ENCODE measurements at places on chromosomes 7 and 10. TPM values are rescaled to one million over a fixed set of nuclear protein-coding genes. Genes with fewer than 3 reads are reported as not detected.

Gene PRKAR2B
- 0.47 TPM for total RNA-seq

Gene TCF7L2
- total RNA-seq: 2.3 TPM

Gene HSPB1
- total RNA-seq: 43.1 TPM

Gene LIPK
- not detected for total RNA-seq

Gene COL17A1
- total RNA-seq: not detected

Gene GJD4
- 0.20 TPM for total RNA-seq

Gene GRM3
- not detected for total RNA-seq

Gene CEP41
- total RNA-seq: 7.3 TPM

Gene C7orf57
- not detected for total RNA-seq

Gene INMT
- 1.2 TPM for total RNA-seq

Gene PCLO
- not detected for total RNA-seq

Gene NEBL
- not detected for total RNA-seq

Gene GNAI1
- total RNA-seq: 0.49 TPM

All from CD4-positive, alpha-beta memory T cell (primary cell).